NCI-H2171 (cell line): ENCODE measurements at places on chromosomes 12 and 14.

DNA sequence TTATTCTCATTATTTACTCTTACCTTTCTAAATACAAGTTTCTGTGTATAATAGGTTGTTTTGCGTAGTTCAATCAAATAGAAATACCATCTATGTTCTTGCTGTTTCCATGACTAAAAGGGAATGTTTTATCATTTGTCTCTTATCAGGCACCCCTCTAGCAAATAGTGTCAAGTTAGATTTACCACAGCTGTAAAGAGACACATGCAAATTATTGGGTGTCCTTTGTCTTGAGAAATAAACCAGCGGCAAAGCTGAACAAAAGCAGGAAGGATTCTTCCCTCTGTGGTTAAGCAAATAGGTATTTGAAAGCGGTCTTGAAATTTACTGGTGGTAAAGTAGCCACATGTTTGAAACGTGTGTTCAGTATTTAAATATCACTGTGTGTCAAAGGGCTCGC, 405.9 kb downstream of the TMTC2 start:
- DNase-seq, result no peak

GRCh38 chr12:6494968-6495367, 1.1 kb downstream of the NCAPD2 start:
- no peak for DNase-seq

GRCh38 chr12:51406859-51407258, 15.7 kb upstream of the GALNT6 start:
- DNase-seq, result no peak

GRCh38 chr14:94906991-94907587, 137.2 kb upstream of the GSC start:
- no peak for DNase-seq

- DNase-seq, result peak; percentile 90
Observed at GRCh38 chr12:59383079-59383822, 212.6 kb upstream of the SLC16A7 start.
